H7 (cell line): ENCODE measurements at places on chromosomes 12 and 14.
A peak's percentile ranks its signal among the peaks of the same experiment; 100 is the strongest.

DNA sequence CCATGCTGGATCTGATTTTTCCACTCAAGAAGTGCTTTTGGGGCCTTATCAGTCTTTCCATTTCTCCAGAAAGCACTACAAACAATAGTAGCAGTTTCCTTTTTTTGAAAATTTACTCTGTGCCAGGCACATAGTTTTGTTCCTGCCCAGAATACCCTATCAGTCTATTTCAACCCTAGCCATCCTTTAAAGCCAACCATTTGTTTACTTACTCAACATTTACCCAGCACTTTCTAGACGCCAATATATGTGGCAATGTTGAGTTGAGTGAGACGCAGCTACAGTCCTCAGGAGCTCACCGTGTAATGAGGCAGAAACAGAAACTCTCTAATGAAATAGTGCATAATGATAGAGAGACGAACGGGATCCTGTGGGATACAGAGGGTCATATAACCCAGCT is 32.9 kb upstream of the CHST11 start:
- DNase-seq = no peak

DNA sequence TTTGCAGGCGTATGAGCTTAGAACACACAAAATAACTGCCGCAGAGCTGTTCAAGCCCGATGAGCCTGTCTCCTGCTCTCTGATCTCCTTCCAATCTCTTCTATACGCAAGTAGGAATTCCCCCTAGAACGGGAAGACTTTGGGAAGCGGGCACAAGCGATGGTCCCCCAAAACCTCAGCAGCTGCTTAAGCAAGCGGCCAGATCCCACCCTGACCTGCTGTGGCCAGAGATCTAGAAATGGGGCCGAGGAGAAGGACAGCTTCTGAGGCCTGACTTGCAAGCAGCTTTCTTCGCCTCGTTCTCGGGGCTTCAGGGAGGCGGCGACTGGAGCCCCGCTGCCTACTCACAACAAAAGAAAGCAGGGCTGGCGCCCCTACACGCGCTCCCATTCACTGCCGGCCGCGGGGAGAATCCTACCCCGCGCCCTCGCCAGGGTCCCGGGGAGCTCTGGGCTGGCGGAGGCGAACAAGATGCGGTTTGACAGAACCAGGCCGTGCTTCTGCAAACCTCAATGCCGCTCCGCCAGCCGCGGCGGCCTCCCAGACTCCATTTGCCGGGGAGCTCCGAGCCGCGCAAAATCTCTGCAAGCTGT is 922 bp downstream of the TBX5 start:
- DNase-seq = peak; percentile 84

- no peak for DNase-seq
These were observed 3.3 kb upstream of the MDM1 start for GRCh38 chr12:68335462-68335861.

- DNase-seq = no peak
These were observed 45.3 kb upstream of the OXA1L start for GRCh38 chr14:22721213-22721612.

- no peak for DNase-seq
These were observed 69.3 kb downstream of the PRKD1 start for GRCh38 chr14:29858299-29858698.

GRCh38 chr14:65805113-65805473 is 392.6 kb downstream of the FUT8 start:
- DNase-seq = no peak

DNA sequence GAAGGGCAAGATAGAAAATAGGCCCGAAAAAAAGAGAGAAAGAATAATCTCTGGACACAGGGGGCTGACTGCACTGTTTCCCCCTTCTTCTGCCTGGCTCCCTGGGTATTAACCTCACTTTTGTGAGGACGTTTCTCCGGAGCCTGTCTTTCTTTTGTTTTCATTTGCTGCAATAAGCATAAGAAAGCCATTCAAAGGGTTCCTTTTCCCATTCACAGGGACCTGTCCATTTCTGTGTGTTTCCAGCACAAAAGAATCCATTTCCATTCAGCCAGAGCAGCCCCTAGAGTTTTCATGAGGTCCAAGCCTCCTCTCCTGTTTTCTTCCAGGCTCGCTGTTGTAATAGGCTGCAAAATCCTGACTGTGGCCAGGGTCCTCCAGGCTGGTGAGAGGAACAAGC is 16.8 kb downstream of the PLXNC1 start:
- no peak for DNase-seq

- no peak for DNase-seq
These were observed 125.0 kb downstream of the PIWIL1 start for GRCh38 chr12:130462558-130463274.

DNA sequence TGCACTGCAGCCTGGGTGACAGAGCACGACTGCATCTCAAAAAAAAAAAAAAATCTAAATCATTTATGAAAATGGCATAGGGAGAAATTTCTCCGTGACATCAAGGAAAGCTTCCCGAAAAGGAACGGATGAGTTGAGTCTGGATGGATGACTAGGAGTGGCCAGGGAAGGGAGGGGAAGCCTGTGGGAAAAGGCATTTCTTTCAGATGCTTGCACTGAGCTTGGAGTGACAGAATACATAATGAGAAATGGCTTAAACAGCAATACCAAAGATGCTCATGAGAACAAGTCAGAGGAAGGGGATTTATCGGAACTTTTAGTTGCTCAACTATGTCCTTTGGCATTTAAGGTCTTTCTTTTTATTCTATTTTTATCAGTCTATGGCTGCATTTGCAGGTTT is 1369.2 kb upstream of the TMEM132C start:
- DNase-seq = no peak

GRCh38 chr12:88546226-88546625 is 34.0 kb downstream of the KITLG start:
- DNase-seq = no peak

DNA sequence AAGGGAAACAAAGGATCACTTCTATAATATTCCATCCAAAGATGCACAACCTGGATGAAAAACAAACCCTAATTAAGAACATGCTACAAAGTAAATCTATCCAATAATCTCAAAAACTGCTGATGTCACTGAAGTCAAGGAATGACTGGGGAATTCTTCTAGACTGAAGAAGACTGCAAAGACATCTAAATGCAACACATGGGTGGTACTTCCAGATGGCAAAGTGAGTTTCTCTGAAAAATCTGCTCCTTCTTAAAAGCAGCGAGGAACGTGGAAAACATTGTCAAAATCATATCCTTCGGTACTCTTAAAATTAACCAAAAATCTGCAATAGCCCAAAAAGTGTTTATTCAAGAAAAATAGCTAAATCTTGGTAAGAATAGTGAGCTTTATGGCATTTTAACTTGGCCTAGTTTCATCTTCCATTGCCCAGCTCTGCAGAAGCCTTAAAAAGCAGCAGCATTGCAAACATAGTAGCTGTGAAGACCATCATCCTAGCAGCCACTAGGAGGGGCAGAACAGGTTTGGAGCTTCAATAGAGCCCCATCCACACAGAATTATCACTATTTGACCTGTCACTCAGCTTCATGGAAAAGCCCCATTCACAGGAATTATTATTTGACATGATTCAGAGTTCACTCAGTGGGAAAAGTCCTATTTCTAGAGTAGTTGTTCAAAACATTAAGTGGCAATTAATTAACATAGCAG is 7.4 kb downstream of the CLEC14A start:
- DNase-seq = peak; percentile 18

- peak; percentile 10 for DNase-seq
These were observed 1.1 kb downstream of the TTC8 start for GRCh38 chr14:88825503-88825902.

DNA sequence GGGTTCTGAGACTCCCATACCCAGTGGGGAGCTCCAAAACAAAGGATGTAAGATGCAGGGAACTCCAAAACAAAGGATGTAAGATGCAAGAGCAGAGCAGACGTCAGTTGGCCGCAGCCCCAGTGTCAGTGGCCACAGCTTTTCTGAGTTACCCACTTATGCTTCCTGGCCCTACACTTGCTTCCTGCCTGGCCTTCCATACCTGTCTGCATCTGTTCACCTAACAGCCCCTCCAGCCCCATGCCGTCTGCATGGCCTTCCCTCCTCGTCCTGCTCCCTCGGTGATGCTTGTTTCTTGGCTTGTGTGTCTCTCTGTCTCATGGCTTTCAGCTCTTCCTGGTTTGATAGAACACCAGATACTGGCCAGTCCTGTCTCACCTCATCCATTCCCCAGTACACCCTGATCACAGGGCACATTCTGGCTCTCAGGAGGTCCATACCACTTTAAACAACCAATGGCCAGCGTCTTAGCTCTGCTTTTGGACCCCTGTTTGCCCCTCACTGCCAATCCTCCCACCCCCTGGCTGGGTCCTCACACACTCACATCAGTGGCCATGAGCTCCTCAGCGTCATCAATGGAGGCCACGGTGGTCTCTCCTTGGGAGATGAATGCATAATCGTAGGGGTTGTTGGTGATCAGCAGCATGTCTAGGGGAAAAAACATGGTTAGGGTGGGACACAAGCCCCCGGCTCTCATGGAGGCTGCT is 5.3 kb downstream of the MYH7 start:
- peak; percentile 29 for DNase-seq

GRCh38 chr12:89280833-89281538 is 71.3 kb downstream of the DUSP6 start:
- no peak for DNase-seq

- DNase-seq = no peak
These were observed 106.0 kb downstream of the PELI2 start for GRCh38 chr14:56224229-56224628.

- no peak for DNase-seq
These were observed 192.2 kb upstream of the ARHGAP5 start for GRCh38 chr14:31884776-31885379.

GRCh38 chr12:122021822-122022392 is at the start of gene BCL7A:
Gene BCL7A, plus strand, starts transcription at chr12:122021884. Its CDS starts 208 bp downstream, at chr12:122022092.
- DNase-seq = peak; percentile 93

DNA sequence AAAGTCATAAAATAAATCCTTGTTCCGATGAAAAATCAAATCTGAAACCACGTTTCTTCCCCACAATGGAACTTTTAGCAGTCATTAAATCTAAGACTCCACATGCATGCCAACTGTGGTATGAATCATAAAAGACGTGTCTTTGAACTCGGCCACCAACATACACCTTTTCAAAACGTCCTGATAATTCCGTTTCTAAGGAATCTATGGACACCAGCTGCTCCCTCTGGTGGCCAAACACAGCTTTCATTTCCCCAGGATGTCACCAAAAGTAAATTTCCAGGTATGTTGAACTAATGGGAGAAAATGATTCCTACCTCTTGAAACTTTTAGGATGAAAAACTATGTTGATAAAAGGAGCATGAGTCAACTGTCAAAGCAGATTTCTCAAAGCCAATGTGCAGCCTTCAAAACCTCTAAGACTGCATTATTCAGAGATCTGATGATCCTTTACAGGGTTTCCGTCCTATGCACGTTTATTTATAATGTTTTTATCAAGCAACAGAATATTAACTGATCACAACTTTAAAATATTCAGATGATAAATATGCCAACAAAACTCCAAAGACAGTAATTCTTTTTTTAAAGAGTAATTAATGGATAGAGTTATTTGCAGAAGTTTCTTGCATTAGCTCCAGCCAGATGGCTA is 96.2 kb downstream of the CIT start:
- peak; percentile 71 for DNase-seq

DNA sequence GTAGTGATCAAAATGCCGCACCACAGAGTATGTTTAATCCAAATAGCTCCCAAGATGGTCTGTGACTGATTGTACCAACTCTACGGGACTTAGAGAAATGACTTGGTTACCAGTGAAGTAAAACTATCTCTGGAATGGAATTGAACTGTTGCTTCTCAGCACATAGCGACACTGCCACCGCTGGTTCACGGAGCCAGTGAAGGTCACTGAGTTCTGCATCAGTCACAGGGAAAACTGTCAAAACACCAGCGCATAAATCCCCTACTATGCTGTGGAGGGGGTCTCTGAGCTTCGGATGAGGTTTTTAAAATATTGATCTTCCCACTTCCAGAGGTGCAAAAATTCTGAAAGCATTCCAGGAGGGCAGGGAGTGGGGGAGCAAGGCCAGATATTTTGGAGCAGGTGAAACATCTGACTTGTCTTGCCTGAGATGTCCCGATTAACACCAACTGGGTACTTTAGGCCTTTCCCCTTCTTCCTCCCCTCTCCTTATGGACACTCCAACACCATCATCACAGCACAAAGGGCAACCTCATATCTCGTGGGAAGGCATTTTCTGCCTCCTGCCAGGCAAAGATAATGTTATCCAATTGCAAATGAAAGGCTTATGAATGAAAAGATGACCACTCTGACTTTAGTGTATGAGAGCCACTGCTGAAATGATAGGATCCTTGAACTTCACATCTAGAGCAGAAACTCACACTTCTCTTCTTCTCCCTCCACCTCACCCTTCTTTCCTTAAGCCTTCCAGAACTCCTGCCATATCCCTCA is 2.0 kb upstream of the PLXNC1 start:
- no peak for DNase-seq

DNA sequence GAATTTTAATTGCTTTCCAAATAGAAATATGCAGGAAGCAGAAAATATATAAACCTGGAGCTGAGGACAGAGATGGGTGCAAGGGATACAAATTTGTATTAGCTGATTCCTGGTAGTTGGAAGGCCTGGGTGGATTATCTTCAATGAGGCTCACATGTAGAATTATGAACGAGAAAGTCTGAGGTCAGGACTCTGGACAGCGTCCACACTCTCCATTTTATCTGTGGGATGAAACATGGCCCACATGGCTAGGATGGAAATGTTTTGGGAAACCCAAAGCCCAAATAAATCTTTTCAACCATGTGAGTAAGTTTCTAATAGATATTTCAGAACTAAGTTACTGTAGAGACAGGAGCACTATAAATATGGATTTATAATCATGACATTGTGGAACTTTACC is 256.1 kb downstream of the APAF1 start:
- no peak for DNase-seq

- no peak for DNase-seq
These were observed 24.5 kb upstream of the ISM2 start for GRCh38 chr14:77523109-77523508.

GRCh38 chr14:102831163-102831804 is 54.0 kb downstream of the TRAF3 start:
- DNase-seq = no peak

- no peak for DNase-seq
These were observed 67.9 kb downstream of the GCH1 start for GRCh38 chr14:54834727-54835126.

- DNase-seq = no peak
These were observed 106.6 kb downstream of the OTOGL start for GRCh38 chr12:80205960-80206359.

- no peak for DNase-seq
These were observed 127.7 kb downstream of the C12orf50 start for GRCh38 chr12:87901457-87901856.

DNA sequence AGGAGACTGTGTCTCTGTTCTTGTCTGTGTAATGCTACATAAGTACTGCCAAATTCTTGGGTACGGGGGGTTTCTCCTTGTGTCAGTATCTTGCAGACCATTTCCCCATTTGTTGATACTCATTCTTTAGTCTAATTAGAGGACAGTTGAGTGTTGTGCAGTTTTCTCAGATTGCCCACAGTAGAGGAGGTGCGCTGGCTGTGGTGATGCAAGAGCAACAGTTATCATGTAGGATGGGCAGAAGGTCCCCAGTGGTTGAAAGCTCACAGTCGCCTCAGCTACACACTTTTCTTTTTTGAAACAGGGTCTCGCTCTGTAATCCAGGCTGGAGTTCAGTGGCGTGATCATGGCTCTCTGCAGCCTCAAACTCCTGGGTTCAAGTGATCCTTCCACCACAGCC is 37.8 kb upstream of the ATP2A2 start:
- no peak for DNase-seq

- no peak for DNase-seq
These were observed 40.7 kb downstream of the KIF26A start for GRCh38 chr14:104179126-104179525.

GRCh38 chr12:129049917-129050316 is 196.6 kb downstream of the GLT1D1 start:
- DNase-seq = peak; percentile 84

- peak; percentile 72 for DNase-seq
These were observed 59.9 kb upstream of the PPP4R3A start for GRCh38 chr14:91570021-91570420.
